Spinal cord (tissue), 10 donors: ENCODE measurements at places on chromosomes 12 and 14.

- no peak for DNase-seq
These were observed 26.3 kb downstream of the DAAM1 start for GRCh38 chr14:59214702-59215302.

GRCh38 chr12:43653917-43654316, 101.9 kb upstream of the ADAMTS20 start:
- no peak for DNase-seq

GRCh38 chr14:67882986-67883555, 63.5 kb downstream of the RAD51B start:
- DNase-seq: no peak

DNA sequence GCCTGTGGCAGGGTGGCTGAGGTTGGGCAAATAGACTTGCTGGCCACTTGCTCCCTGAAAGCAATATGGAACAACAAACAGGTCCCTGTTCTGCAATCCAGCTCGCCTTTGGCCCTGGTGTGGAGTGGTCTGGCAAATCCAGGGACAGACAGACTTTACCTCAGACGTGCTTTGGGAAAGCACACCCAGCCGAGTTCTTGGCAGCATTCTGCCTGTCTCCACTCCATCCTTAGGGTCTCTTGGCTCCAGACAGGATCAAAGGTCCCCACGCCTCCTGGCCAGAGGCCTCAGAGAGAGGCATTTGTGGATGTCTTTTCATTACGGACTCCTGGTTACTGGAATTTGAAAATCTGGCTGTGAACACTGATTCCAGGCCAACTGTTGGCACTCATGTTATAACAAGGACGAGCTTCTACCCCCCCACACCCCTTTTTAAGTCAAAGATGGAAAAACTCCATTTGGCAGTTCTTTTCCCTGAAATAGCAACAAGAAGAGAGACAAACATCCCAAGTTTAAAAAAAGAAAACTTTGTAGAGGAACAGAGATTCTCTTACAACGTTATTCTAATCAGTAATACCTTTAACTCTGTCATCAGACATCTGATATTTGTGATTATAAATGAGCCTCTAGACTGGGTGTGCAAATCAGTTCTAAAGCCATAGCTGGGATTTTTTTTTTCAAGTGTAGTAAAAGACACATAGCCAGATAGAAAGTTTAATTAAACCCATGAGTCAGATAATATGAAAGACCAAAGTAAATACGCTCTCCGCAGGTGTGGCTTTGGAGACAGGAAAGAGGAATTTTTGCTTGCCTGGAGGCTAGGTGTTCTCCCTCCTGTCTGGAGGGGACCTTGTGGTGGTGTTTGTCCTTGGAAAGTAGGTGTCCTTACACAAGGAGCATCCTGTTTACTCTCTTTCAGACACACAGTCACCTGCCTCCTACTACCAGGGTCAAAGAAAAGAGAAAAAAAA, 60.7 kb downstream of the GALNT8 start:
- DNase-seq: peak; percentile 91

GRCh38 chr14:99752486-99753121, 40.6 kb upstream of the EML1 start:
- no peak for DNase-seq

- DNase-seq: no peak
These were observed 994 bp downstream of the SRP54 start for GRCh38 chr14:34983786-34984185.

DNA sequence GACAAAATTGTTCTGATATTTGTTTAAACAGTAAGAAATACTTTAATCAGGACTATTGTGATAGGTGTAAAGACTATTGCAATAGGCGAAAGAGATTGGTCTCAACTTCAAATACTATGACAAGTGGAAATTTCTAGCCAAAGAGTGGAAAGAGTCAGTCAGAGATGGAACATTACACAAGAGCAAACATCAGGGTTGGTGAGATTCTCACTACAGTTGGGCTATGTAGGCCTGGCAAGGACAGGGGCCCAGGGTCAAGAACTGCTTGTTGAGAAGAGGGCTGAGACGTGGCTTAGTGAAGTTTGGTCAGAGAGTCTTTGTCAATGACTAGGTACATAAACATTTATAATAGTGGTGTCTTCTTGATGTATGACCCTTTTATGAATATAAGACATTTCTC, 19.4 kb downstream of the CAND1 start:
- DNase-seq: no peak

DNA sequence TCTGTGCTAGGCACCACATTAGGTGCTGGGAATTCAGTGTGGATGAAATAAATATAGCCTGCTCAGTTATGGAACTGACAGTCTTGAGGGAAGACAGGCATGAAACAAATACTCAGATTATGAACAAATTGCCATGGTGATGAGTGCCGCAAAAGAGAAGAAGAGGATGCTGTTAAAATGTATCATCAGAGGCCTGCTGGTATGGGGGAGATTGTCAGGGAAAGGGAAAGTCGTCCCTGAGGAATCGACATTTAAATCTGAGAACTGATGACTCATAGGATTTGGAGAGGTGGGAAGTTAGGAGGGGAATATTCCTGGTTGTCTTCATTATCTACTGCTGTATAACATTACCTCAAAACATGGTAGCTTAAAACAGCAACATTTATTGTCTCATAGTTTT, 42.0 kb downstream of the PPP1R36 start:
- no peak for DNase-seq

- DNase-seq: no peak
These were observed 8.0 kb downstream of the IFT43 start for GRCh38 chr14:75993567-75994041.

GRCh38 chr12:4894019-4894418, 15.7 kb upstream of the KCNA1 start:
- no peak for DNase-seq

DNA sequence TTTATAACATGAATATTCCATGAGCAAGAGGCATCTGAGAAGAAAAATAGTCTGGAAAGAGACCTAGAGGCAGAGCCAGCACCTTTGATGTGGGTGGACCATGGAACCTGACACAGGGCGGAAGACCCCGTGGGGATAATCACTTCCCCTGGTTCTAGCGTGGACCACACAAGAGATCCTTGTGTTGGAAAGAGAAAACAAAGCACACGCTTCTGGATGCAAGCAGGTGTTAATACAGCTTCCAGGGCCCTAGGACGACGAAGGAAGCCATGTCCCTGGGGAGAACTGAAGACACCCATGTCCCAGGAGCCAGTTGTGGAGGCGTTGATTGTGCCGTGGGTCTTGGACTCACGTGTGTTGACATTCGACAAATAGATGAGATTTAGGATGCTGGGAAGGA, 102.9 kb downstream of the ADGRD1 start:
- DNase-seq: no peak

DNA sequence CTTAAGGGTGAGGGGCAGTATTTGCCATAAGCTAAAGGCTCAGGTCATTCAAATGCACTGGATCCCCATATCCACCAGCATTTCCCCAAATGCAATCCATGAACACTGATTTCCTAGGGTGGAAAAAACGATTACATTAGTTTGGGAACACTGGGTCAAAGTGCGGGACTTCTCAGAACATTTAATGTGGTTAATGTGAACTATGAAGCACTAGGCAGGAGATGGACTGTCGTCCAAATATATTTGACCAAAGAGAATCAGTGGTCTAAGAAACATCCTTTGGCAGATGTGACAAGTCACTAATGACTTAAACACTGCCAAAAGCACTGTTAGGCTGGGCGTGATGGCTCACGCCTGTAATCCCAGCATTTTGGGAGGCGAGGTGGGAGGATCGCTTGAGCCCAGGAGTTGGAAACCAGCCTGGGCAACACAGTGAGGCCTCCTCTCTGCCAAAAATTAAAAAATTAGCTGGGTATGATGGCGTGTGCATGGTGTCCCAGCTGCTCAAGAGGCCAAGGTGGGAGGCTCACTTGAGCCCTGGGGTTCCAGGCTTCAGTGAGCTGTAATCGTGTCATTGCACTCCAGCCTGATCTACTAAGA, 205.4 kb downstream of the CALM1 start:
- no peak for DNase-seq

DNA sequence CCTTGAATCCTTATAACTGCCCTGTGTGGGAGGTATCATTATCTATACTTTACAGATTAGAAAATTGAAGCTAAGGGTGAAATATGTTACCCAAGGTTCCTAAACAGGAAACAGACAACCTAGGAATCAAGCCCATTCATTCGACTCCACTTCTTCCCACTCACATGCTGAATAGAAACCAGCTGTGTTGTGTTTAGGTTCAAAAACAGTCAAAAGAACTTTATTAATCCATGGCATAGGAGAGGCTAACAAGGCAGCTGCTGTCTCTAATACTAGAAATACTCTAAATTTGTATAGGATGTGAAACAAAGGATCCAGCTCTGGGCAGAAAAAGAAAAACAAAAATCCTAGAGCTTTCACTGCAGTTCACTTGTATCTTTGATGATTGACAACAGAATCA, 9.9 kb downstream of the AMDHD1 start:
- no peak for DNase-seq

DNA sequence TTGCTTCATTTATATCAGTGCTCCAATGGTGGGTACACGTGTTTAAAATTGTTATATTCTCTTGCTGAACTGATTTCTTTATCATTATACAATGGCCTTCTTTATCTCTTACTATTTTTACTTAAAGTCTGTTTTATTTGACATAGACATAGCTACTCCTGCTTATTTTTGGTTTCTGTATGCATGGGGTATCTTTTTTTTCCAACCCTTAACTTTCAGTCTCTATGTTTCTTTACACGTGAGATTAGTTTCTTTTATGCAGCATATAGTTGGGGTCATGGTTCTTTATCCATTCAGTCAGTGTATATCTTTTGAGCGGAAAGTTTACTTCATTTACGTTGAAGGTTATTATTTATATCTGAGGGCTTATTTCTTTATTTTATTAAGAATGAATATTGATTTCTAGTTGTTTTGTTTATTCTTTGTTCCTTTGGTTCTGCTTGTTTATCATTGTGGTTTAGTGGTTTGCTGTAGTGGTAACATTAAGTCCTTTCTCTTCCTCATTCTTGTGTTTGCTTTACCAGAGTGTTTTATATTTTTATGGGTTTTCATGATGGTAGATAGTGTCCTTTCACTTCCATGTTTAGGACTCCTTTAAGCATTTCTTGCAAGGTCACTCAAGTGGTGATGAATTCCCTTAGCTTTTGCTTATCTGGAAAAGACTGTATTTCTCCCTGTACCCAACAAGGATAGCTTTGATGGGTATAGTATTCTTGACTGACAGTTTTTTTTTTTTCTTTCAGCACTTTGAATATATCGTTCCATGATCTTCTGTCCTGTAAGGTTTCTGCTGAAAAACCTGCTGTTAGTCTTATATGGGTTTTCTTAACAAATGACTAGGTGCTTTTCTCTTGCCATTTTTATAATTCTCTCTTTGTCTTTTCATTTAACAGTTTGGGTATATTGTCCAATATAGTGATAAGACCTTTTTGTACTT, 38.3 kb upstream of the FAR2 start:
- no peak for DNase-seq

DNA sequence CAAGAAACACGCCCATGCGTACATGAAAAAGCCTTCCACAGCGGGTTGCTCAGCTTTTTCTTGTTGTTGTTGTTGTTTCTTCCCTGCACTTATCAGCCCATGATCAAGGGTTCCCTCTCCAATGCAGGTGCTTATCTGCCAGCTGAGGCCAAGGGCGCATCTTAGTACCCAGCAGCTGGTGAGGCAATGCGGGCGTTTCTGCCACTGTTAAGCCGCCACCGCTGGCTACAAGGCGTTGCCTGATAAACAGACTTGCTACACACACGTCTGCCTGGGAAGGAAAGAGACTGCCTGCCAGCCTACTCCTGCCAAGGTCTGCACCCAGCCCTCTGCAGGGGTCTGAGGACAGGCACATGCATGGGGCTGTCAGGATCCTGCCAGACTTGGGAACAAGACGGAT, 345.9 kb downstream of the BCL11B start:
- no peak for DNase-seq

DNA sequence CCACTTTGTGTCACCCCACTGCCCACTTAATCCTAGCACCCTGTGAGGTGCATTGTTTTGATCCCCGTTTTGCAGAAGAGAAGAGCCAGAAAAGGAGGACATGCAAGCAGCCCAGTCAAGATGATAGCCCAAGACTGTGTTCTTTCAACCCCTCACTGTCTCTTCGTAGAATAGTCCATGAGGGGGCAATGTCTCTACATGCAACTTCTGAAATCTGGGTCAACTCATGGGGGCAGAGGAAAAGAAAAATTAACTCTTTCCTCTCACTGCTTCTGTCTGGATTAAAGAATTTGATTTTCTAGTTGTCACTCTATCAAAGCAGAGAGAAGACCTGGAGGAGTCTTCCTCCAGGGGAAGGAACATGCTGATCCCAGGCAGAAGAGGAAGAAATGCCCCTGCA, 229.6 kb upstream of the NOS1 start:
- no peak for DNase-seq

- no peak for DNase-seq
These were observed 36.7 kb downstream of the TMEM120B start for GRCh38 chr12:121749267-121749666.

DNA sequence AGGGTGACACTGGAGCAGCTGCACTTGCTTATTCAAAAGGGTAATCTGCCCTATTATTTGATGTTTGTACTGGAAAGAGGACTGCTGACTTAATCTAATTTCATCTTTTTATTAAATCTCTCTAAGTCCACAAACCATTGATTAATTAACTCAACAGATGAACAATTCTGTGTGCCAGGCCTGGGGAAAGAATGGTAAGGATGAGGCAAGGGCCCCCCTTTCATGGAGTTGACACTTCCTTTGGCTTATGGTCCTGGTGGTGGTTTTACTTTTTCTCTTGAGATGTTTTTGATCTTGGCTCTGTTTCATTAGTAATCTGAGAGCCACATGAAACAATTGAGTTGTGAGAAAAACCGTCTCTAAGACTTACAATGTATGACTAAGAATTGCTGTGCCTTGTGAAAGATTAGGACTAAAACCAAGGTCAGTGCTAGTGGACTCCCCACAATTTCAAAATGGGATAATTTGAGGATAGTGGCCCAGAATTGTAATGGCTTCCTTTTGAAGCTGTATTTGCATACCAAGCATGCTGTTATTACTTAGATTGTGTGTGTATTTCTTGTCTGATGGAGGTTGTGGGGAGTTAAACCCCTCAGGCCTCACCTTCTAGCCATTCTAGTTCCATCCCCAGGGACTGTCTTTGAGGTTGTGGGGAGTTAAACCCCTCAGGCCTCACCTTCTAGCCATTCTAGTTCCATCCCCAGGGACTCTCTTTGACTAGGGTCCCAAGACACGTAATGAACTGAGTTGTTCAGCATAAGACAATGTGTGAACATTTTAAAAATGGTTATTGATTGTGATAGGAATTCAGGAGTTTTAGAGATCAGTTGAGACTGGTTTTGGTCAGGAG, 52.5 kb upstream of the EVL start:
- DNase-seq: no peak

DNA sequence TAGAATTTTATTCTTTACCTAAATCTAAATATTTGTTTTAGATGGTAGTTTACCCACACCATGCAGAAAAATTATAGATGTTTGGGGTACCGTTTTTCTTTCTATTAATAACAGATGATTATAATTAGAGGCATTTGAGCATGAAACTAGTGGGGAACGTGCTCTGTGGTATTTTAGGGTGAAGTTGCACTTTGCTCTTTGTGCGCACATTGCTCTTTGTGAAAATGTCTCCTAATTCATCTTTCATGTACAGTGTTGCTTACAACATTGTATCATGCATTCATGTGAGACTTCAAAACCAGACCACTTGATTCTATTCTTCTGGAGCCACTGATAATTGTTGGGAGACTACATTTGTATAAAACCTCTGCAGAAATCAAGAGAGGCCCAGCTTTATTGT, 449.1 kb upstream of the RGS6 start:
- no peak for DNase-seq

GRCh38 chr14:59044707-59045106, 143.8 kb upstream of the DAAM1 start:
- DNase-seq: no peak

- DNase-seq: no peak
These were observed 615.9 kb downstream of the VRK1 start for GRCh38 chr14:97413022-97413539.

GRCh38 chr12:99119943-99120342, 474.9 kb downstream of the APAF1 start:
- DNase-seq: no peak
